M059J (cell line): ENCODE measurements at places on chromosomes 4 and X. TPM values are rescaled to one million over a fixed set of nuclear protein-coding genes. Genes with fewer than 3 reads are reported as not detected.

DNA sequence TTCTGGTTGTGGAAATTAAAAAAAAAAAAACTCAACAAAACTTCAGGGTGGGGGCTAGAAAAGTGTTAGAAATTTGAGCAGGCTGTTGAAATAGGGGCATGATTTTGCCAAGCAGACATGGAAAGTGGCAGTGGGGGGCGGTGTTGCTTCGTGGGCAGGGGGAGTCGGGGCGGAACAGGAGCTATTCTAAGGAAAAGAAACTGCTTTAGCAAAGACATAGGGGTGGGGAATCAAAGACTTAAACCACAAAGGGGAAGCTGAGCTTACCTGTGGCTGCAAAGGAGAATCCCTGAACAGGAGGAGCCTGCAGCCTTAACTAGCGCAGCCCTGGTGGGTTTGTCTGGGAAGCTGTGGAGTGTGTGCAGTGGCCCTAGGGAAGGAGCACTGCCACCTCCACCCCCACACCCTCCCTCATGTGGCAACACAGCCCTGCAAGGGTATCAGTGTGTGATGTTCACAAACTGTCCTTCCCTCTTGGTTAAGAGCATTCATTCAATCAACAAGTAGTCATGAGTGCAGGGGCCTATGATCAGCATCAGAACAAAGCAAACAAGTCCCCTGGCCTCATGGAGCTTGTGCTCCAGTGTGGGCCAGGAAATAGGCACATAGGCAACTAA is 20.5 kb downstream of the SEL1L3 start:
- no peak for DNase-seq

- DNase-seq, result no peak
Measured at GRCh38 chr4:167779864-167780263, 312.5 kb upstream of the ANXA10 start.

Gene SMIM43
- 1.3 and 1.4 TPM in 2 replicates for total RNA-seq

GRCh38 chr4:38145741-38146140 is 185.5 kb downstream of the PTTG2 start:
- DNase-seq, result peak; percentile 89

DNA sequence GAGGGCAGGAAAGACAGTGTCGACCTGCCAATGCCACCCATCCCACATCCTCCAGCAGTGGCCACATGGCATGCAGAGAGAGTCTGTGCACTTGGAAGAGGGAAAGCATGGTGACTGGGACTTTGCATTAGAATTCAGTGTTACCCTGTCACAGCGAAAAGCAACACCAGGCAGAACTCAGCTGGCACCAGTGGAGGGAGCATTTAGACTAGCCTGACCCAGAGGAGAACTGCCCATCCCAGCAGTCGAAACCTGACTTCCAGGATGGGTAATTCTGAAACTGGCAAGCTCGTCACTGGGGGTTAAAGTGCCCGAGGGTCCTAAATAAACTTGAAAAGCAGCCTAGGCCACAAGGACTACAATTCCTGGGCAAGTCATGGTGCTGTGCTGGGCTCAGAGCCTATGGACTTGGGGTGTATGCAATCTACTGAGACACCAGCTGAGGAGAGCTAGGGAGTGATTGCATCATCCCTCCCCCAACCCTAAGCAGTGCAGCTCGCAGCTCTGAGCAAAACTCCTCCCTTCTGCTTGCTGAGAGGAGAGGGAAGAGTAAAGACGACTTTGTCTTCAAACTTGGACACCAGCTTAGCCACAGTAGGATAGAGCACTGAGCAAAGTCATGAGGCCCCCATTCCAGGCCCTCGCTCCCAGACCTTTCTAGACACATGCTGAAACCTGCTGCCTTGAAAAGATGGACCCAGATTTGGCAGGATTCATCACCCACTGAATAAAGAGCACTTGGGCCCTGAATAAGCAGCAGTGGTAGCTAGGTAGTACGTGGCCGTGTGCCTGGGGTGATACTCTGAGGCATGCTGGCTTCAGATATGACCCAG is 68.8 kb downstream of the DDX60L start:
- DNase-seq, result no peak

DNA sequence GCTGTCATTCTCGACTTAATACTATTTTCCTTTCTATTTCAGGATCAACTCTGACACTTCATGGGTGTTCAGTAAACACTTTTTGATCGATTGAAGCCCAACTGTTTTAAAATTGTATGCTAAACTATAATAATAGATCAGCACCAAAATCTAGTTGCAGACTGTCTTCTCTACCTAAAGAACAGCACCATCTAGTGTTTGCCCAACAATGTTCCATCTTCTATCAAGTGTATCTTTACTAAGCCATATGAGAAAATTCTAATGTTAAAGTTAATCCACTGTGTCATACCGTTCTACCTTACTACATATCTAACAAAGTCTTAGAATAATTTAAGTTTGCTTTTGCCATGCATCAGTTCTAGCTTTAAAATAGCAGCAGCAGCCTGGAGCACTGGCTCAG is 113.0 kb upstream of the PRDX4 start:
- peak; percentile 46 for DNase-seq

- peak; percentile 19 for DNase-seq
Measured at GRCh38 chr4:2042204-2042946, 16.8 kb upstream of the NAT8L start.

DNA sequence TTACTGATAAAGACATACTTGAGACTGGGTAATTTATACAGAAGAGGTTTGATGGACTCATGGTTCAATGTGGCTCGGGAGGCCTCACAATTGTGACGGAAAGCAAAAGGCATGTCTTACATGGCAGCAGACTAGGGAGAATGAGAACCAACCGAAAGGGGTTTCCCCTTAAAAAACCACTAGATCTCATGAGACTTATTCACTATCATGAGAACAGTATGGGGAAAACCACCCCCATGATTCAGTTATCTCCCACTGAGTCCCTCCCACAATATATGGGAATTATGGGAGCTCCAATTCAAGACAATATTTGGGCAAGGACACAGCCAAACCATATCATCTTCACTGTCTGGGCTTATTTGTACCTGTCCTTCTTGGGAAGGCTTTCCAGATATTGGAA is 22.8 kb upstream of the MUC7 start:
- no peak for DNase-seq

DNA sequence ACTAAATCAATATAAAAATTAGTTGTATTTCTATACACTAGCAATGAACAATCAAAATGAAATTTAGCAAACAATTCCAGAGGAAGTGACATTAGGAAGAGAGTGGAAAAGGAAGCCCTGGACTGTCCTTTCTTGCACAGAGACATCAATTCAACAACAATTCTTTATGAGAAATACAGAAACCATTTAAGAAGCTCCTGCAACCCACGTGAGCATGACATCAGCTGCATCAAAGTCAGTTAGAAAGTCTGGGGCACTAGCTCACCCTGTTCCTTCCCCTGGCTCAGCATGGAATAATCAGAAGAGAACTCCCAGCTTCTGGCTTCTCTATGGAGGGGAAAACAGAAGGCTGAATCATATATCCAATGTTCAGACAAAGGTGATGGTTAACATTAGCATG is 48.6 kb upstream of the STARD8 start:
- no peak for DNase-seq

- no peak for DNase-seq
Measured at GRCh38 chr4:119110121-119110520, 25.5 kb upstream of the MYOZ2 start.

GRCh38 chrX:27336466-27337091 is 126.6 kb downstream of the PPP4R3C start:
- DNase-seq, result peak; percentile 13

- no peak for DNase-seq
Measured at GRCh38 chr4:163663454-163664225, 169.2 kb downstream of the TMA16 start.

Gene PASD1
- 0.12 and 0.27 TPM in 2 replicates for total RNA-seq

DNA sequence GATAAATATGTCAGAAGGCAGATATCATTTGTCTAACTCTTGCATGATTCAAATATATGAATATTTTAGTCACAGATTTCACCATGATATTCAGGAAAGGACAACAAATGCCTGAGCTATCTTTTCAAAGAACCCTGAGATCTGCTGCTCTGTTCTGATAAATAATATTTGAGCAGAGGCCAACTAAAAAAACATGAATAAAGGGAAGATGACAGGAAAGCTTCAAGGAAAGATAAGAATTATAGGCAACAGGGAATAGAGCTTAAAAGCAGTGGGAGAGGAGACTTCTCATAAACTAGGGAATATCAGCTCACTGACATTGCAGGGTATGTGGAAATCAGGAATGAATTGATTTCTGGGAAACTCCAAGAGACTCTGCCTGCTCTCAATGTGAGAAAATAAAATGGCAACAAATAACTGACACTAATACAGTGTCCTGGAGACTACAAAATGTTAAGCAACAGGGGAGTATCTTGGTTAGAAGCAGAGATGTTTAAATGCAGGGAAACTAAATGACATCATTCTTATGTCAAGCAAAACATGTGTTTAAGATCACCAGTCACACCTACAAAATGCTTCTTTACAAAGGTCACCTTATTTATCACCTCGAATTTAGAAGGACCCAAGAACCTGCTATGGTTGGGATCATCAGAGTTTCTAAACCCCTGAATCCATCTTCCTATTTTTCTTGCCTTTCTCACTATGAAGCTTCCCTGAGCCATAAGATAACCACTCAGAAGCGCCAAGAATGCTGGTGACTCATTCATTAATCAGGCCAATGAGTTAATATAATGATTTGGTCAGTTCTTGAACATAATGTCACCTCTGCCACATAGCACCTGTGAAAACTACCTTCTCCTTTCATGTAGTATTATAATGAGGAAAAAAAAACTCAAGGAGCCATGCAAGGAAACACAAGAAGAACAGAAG is 78.1 kb downstream of the NDST3 start:
- peak; percentile 30 for DNase-seq

GRCh38 chr4:138851391-138852335 is 163.9 kb upstream of the NOCT start:
- no peak for DNase-seq

- DNase-seq, result no peak
Measured at GRCh38 chrX:49949961-49950360, 27.6 kb downstream of the CLCN5 start.

GRCh38 chr4:81504112-81505003 is 32.7 kb upstream of the RASGEF1B start:
- DNase-seq, result no peak

DNA sequence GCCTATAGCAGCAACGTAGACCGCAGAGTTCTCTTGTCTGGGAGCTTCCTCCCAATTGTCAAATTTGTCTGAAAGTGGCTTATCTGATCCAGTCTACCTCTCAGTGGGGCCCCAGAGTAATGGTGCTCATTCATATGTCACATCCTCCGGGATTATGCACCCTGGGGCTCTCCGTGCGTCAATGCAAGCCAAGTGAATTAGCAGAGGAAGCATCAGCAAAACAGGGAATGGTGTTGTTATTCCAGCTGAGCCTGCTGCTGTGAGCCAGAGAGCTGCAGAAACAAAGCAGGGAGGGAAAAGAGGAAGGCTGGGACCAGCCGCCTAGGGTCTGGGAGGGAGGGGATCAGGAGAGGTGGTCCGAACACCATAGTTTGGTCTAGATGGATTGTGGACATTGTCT is 95.2 kb downstream of the CLNK start:
- DNase-seq, result no peak

GRCh38 chrX:32170481-32170880 is 1040.9 kb downstream of the DMD start:
- no peak for DNase-seq

Gene THOC2
- total RNA-seq, result 64.6 and 111 TPM in 2 replicates

Gene GYG2
- total RNA-seq, result 3.9 and 5.2 TPM in 2 replicates

DNA sequence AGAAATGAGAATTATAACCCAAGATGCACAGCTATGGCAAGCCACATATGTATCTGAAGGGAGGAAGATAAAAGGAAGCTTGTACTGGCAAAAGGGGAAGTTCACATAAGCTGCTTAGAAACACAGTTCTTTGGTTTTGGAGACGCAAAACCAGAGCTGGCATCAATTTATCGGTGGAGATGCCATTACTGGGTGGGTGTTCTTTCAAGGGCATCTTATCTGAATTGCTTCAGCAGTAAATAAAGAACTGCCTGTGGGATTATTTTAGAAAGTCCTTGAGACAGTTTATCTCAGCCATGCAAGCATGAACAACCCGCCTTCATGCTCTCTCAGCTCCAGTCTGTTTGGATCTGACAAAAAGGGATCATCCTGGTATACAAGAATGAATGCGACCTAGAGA is 60.8 kb downstream of the DDX60 start:
- no peak for DNase-seq

DNA sequence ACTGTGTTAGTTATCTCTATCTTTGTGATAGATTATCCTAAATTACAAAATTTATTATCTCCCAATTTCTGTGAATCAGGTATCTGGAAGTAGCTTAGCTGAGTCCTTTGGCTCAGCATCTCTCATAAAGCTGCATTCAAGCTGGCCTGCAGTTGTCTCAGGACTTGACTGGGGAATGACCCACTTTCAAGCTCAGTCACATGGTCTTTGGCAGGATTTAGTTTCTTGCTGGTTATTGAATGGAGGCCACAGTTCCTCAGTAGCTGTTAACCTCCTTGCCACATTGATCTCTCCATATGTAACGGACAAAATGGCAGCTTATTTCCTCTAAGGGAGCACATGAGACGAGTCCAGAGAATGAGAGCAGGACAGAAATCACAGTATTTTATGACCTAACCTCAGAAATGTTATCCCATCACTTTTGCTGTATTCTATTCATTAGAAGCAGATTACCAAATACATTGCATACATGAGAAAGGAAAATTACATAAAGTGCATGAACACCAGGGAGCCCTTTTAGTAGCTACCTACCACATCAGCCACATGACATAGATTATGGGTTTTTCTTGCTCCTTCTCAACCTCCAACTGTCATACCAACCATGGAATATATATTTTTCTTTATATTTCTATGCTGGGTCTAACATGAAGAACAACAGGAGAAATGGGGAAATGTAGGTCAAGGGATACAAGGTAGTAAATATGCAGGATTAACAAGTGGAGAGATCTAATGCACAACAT is 730.1 kb downstream of the CCSER1 start:
- no peak for DNase-seq

GRCh38 chr4:8394061-8394519 is 46.4 kb downstream of the ACOX3 start:
- peak; percentile 26 for DNase-seq

- DNase-seq, result no peak
Measured at GRCh38 chr4:48767055-48767929, 12.8 kb downstream of the FRYL start.

- DNase-seq, result peak; percentile 36
Measured at GRCh38 chr4:137545461-137545861, 13.2 kb upstream of the PCDH18 start.

Gene RHOXF1
- total RNA-seq, result not detected in 2 replicates

- peak; percentile 59 for DNase-seq
Measured at GRCh38 chr4:108168671-108169523, at the start of gene LEF1. TSS of gene LEF1 (minus strand) at chr4:108168932. CDS start at chr4:108167767, 1,165 bp downstream.
